ENCODE measurements at places on chromosomes 11 and 22.

DNA sequence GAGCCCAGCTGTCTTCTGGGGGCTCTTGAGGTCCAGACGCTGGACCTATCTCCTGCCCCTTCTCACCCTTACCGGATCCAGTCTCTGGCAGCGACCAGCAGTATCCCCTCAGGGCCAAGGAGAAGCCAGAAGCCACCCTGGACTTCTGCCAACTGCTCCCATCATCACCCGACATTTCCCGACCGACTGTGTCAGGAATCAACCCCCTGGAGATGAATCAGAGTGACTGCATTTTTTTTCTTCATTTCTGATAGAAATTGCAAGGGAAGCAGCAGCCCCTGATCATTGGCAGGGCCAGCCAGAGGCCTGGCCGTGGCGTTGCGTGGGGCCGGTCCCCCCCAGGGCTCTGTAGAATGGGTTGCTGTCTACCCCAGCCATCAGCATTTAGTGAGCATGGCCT, 5.2 kb upstream of the LIF start:
- no peak for DNase-seq

DNA sequence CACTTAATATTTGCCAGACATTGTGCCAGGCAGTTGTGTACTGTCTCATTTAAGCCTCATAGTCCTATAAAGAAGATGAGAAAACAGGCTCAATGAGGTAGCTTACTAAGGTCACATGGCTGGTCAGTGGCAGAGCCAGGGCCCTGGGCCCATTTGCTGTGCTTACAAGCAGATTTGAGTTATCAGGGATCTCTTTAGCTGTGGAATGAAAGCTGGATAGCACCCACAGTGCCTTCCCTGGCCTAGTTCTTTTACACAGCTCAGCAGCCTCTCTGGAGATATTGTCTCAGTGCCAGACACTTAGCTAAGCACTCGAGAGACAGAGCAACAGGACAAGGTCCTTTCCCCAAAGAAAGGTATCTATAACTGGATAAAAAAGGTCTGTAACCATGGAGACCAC, 6.1 kb downstream of the TMEM86A start:
- no peak for DNase-seq

DNA sequence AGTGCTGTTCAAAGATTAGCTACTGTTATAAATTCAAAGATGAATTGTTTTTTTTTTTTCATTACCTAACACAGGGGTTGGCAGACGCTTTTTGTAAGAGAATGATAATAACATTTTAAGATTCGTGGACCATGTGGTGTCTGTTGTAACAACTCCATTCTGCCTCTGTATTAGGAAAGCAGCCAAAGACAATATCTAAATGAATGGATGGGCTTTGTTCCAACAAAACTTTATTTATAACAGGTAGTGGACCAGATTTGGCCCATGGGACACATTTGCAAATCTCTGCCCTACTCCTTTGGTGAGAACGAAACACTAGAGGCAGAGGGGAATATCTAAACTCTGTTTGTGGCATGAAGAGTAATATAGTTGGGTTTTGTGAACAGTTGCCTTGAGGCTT, 83.6 kb upstream of the BLID start:
- no peak for DNase-seq

GRCh38 chr11:74634537-74634936, 42.2 kb downstream of the POLD3 start:
- DNase-seq = no peak

GRCh38 chr11:67369801-67370284, 3.6 kb downstream of the CLCF1 start:
- no peak for DNase-seq

GRCh38 chr22:47386812-47387510, 624.5 kb downstream of the TBC1D22A start:
- no peak for DNase-seq

DNA sequence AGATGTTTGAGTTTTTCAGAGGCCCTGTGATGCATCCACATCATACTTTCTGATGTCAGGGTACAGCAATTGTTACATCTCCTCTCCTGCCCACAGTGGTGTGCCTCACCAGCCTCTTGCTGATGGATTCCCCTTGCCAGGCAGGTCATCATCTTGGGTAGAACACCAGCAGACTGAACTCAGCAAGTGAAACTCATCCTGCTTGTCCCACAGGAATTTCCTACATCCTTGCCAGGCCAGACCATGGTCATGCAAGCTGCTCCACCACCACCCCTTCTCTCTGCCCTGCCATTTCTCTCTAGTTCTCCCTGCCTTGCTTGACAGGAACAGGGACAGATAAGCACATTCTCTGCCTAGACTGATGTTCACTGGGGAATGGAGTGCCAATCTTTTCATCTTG, 85.9 kb downstream of the PAX6 start:
- DNase-seq = no peak

GRCh38 chr11:67312187-67313021, 9.1 kb downstream of the SSH3 start:
- no peak for DNase-seq

GRCh38 chr11:20450829-20451228, 63.3 kb downstream of the PRMT3 start:
- DNase-seq = no peak

GRCh38 chr11:43747130-43747802, 66.7 kb downstream of the HSD17B12 start:
- no peak for DNase-seq
